HS-27A (cell line): ENCODE measurements at places on chromosomes 4 and X.

GRCh38 chrX:84216406-84216805 is 28.4 kb upstream of the RPS6KA6 start:
- DNase-seq: no peak

GRCh38 chrX:140292961-140293360 is 211.9 kb downstream of the SOX3 start:
- DNase-seq: no peak

DNA sequence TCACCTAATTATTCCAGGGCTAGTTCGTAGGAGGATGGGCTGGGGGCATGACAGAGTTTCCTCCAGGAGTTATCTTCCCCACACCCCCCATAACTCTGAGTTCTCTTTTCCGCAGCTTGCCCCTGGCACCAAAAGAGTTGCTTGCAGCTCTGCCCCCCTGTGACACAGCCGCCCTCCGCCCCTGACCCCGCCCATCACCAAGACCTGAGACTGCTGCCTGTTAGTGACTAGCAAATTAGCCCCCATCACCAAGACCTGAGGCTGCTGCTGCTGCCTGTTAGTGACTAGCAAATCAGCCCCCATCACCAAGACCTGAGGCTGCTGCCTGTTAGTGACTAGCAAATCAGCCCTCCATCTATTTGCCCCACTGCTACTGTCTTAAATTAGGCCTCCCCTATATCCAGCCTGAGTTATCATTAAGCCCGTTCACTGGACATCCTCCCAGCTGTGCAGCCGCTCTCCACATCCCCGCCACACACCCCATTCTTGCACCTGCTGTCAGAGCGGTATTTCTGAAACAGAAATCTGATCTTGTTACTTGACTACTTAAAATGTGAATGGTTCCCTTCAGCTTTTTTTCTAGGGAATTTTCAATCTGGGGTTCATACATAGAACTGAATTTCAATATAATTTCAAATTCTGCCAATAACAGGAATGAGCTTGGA is 1.5 kb upstream of the PAPSS1 start:
- no peak for DNase-seq

DNA sequence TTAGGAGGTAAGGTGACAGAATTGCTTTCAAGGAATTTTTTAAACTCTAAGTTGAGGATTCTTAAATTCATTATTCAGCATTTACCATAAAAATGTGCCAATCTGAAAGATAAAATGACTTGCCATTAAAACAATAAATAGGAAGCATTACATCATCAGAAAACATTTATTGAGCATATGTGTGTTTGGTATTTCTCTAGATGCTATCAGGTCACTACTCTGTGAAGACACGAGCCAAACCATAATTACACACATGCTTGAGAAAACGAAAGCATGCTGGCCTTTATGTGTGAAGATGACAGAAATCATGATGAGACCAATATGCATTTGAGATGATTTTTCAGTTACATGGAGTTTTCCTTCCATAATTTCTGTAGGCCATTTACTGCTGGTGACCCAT is 12.3 kb upstream of the IL21 start:
- DNase-seq: no peak

- DNase-seq: no peak
Measured at GRCh38 chr4:187393531-187394344, 601.8 kb upstream of the ZFP42 start.
